Stimulated activated CD8-positive, alpha-beta memory T cell treated with anti-CD3 and anti-CD28 coated beads, Interleukin-4, amount 100 ng/mL, for 1 hour (primary cell): ENCODE measurements at places on chromosomes 7 and 10.

DNA sequence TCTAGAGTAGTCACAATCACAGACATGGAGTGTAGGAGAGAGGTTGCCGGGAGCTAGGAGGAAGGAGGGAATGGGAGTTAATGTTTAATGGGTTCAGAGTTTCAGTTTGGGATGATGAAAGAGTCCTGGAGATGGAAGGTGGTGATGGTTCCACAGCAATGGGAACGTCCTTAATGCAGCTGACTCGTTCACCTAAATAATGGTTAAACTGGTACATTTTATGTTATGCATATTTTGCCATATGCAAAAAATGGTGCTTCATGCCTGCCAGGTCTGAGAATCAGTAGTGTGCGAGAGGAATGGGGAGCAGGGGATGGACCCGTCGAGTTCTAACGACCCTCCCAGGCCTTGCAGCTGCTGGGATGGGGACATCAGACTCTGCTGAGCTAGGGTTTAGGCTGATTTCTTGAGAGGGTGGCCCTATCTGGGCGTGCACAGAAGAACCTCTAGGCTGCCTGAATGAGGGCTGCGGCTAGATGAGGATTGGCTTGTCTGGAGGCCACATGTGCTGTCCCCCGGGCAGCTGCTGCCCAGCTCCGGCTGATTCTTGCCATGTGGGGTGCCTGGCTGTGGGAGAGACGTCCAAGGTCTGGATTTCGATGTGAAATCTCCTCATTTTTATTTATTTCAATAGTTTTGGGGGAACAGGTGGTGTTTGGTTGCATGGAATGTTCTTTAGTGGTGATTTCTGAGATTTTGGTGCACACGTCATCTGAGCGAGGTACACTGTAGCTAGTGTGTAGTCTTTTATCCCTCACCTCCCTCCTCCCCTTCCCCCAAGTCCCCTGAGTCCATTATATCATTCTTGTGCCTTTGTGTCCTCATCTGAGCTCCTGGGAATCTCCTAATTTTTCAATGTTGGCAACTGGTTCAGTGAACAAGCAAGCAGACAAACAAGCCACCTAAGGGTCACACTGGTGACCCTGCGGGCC lies 116.0 kb downstream of the GRK5 start:
- no peak for DNase-seq

DNA sequence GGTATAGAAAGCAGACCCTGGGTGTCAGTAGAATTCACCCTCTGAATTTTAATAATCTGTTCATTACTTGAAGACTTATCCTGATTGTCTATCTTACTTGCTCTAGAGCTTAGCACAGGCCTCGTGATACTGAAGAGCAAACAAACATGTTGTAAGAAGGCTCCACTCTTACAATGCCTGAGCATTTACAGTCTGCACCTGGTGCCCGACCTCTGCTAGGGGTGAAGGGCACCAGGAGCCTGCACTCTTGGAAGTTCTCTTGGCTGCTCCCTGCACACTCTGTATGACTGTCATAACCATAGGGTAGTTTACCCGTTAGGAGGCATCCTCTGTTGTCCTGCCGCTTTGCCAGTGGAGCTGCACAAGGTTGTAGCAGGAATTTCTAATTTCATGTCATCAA lies 91.3 kb upstream of the NPY start:
- DNase-seq = no peak

DNA sequence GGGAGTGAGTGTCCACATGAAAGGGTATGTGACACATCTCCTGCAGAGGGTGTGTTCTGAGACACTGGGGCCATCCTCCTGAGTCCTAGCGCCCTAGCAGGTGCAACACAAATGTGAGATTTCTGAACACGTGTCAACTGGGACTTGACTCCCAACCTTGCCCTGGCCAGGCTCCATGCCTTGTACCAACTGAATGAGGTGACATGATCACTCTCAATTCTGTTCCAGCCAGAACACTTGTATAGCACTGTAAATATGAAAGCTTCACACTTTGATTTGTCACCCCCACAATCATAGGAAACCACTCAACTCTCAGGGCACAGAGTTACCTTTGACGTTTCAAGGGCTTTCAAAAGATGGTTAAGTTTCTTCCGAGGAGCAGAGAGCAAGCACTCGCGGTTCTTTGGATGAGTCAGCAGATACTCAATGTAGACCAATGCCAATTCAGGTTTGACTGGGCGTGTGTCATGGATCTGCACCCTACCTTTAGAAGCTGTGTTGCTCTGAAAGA lies 48.6 kb downstream of the NCAPG2 start:
- DNase-seq = no peak

DNA sequence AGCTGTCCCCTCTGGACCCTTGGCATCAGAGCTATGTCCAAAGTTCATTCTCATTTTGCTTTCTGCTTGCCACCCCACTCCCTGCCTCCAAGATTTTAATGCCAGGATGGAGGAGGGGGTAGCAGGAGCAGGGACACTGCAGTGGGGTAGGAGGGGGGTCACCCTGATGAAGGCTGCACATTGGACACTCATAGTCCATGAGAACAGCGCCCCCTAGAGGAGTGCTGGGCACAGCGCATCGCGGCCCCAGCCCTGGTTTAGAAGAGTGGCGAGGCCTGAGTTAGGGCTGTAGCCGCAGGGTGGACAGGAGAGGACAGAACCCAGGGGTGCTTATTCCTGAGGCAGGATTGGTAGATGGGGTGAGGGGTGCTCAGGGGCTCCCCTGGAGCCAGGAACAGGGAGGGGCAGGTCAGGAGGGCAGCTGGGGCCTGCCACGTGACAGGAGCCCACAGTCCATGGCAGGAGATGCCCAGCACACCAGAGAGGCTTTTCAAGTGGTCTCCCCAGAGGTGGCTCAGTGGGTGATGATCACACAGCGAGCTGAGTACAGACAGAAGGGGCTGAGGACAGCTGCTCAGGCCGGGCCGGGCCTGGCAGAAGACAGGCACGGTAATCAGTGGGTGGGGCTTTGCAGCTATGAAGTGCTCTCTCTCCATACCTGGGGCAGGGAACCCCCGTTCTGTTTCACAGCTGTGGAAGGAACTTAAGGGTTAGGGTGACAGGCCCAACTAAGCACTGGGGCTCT lies 71.4 kb downstream of the NEURL1 start:
- no peak for DNase-seq

DNA sequence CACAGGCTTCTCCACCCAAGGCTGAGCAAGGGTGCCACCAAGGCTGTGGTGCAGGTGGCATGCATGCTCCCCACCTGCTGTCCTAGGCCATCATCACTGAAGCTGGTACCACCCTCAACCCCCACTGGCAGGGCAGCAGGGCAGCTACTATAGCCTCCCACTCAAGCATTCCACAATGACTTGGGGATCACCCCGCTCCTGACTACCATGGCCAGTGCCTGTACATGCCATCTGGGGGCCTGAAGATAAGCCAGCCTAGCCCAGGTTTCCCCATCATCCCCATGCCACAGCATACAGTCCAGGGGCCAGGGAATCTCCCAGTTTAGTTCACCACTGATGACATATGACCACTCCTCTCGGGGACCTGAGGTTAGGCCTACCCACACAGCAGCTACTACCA lies 510.9 kb upstream of the LRRTM3 start:
- no peak for DNase-seq

DNA sequence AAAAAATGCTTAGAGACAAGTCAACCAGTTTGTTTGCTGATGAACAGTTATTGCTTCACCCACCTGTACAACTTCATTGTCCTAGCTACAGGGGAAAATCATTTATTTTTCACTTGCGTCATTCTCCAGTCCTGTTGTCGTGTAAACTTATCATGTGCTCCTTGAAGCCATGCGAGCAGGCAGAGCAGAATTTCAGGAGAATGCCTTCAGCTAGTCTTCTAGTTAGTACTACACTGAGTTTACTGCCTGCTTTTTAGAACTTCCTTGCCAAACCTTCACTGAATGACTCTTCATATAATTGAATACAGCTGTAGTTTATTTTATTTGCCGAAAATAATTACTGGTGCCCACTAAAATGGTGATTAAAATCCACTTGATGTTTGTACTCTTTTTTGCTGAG lies 15.6 kb downstream of the RPA3 start:
- no peak for DNase-seq

GRCh38 chr7:4143006-4143405 lies 539.1 kb upstream of the FOXK1 start:
- DNase-seq = no peak

DNA sequence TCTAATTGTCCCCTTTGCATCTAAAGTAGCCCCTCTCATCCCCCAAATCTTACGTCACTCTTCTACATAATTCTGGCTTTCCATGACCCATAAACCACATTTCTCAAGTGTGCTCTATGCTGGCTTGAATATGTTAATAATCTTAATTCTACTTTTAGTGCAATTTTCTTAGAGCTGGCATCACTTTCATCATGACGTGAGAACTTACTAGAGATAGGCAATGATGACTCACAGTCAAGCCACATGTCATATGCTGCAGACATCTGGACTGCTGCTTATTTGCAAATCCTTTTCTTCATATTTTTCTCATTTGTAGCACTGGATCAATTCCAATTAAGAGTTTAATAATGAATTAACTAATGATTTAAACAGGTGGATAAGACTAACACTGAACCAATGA lies 260.7 kb upstream of the PRKCQ start:
- DNase-seq = no peak

GRCh38 chr10:124544711-124545110 lies 83.1 kb downstream of the LHPP start:
- DNase-seq = no peak

GRCh38 chr10:69801094-69801433 lies 642 bp upstream of the COL13A1 start:
- DNase-seq = no peak

DNA sequence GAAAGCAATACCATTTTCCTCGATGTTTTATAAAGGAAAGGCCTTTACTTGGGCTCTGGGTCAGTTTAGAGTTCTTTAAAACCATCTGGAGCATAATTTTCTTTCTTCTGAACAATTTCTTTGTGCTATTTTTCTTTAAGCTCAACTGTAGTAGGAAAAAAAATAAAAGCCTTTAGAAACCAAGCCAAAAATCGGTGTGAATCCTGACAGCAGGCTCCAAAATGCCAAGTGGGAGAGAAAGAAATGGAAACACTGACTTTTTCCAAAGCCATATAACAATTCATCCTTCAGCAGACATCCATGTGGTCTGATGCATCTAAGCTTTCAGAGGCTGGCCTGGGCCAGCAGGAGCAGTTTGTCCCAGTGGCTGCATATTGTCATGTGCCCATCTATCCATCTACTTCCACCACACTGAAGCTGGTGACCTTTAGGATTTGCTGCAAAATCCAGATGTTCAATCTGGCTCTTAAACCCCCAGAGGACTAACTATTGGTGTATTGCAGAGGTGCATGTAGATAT lies 23.0 kb upstream of the ITPRID1 start:
- DNase-seq = no peak

GRCh38 chr7:18698258-18698734 lies 202.7 kb downstream of the HDAC9 start:
- no peak for DNase-seq

DNA sequence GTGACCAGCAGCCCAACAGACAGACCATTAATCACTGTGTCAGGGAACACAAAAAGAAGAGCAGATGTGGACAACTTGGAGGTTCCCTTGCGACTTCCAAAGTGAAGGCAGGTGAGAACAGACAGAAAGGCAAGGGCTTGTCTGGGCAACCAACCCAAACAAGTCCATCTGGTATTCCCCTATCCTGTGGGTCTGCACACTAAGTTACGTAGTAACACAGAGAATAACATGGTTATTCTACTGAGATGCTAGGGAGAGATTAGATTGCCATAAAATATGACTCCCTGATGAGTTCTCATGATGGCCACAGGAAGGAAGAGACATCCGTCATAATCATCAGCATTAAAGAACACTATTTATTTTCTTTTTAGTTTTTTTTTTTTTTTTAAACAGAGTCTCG lies 252.2 kb downstream of the CALN1 start:
- no peak for DNase-seq

GRCh38 chr7:96238474-96238873 lies 83.4 kb downstream of the SLC25A13 start:
- DNase-seq = no peak

DNA sequence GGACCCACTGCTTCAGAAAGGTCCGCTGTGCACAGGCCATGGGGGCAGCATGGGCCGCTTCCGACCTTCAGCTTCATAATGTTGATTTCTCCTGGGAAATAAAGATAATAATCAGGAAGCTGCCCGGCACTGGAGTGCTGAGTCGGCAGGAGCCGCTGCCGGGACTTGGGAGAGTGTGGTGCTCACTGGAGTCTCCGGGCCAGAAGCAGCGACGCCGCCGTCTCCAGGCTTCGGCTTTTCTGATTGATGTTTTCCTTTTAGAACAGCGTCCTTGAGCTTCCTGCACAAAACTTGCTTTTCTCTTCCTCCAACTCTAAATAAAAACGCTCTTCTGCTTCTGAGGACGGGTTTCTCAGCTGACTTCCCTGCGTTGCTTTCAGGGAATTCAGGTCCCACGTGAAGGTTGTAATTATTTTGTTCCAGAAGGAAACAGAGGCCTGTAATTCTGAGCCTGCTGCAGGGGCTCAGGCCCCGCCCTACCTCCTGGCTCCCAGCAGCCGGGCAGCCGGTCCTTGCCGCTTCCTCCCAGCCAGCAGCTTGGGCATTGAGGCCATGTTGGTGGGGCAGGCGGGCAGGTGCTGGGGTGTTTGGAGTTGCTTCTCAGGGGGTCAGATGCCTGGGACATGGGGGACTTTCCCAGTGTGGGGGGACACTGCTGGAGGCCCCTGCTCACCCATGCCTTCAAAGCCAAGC lies 14.7 kb downstream of the PWWP2B start:
- DNase-seq = no peak

DNA sequence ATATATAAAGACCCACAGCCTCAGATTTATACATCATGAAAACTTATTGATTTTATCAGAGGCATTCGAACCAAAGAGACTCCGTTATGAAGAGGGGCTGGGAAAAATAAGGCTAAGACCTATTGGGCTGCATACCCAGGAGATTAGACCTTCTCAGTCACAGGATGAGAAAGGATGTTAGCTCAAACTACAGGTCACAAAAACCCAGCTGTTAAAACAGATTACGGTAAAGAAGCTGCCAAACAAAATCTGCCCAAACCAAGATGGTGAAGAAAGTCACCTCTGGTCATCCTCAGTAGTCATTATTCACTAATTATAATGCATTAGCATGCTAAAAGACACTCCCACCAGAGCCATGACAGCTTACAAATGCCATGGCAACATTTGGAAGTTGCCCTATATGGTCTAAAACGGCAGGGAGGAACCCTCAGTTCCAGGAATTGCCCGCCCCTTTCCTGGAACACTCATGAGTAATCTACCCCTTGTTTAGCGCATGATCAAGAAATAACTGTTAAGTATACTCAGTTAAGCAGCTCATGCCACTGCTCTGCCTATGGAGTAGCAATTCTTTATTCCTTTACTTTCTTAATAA lies 362.5 kb upstream of the PCDH15 start:
- DNase-seq = no peak

GRCh38 chr7:23472046-23472445 lies 1.8 kb upstream of the IGF2BP3 start:
- DNase-seq = no peak

DNA sequence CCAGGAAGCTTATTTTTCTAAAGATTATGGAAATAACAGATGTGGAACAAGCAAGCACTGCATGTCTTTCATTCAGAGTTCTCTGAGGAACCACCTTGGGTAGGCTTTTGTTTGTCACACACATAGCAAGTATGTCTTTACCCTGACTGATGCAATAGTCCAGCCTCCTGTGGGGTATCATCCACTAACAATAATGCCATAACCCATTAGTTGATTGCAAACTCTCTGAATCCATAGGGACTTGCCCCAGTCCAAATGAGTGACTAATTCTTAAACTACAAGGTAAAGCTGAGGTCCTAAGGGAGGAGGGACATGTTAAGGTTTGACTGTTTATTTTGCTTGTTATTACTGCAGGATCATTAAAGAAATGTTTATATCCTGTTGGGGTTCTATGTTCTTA lies 151.4 kb upstream of the PRPS1L1 start:
- DNase-seq = no peak
